Thymus (tissue), 14 donors: ENCODE measurements at places on chromosomes 4 and X. TPM values are rescaled to one million over a fixed set of nuclear protein-coding genes. Genes with fewer than 3 reads are reported as not detected.

Gene MRFAP1L1
- 103 TPM for polyA plus RNA-seq

Gene TMEM154
- polyA plus RNA-seq: 4.1 TPM

Gene GIMD1
- 0.07 TPM for polyA plus RNA-seq

Gene EPHA5
- polyA plus RNA-seq: 0.05 TPM

Gene GLRA2
- under 0.01 TPM for polyA plus RNA-seq

DNA sequence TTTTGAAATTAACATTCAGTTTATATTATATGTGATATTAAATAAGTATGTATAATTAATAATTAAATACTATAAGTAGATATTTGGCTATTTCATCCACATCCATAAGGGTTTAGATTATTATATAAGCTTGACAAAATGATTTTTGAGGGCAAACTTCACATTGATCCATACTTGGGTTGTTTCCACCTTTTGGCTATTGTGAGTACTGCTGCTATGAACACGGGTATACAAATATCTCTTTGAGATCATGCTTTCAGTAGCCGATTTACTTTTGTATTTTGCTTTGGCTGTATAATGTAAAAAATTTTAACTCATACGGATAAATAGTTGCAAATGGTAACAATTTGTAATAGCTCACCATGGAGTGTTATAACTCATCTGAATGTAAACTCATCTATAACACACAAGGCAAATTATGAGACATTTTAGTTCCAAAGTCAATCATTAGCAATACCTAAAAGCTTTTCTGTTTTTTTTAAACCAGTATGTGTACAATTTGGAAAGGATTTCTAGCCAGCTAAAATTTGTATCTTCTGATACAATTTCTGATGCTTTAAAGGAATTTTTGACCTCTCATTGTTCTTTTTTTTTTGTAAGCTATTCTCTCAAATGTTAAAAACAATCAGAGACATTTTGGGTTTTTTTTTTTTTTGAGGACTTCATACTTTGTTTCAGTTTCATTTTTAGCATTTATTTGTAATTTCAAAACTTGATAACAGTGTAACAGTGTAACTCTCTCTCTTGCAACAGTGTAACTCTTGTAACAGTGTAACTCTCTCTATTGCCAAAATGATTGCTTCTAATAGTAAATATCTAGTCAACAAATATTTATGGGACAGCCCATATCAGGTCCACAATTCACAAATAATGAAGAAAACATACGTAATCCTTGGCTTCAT is 51.8 kb upstream of the ARX start:
- no peak for DNase-seq

GRCh38 chr4:93825551-93826216 is 2.9 kb upstream of the ATOH1 start:
- DNase-seq: no peak

DNA sequence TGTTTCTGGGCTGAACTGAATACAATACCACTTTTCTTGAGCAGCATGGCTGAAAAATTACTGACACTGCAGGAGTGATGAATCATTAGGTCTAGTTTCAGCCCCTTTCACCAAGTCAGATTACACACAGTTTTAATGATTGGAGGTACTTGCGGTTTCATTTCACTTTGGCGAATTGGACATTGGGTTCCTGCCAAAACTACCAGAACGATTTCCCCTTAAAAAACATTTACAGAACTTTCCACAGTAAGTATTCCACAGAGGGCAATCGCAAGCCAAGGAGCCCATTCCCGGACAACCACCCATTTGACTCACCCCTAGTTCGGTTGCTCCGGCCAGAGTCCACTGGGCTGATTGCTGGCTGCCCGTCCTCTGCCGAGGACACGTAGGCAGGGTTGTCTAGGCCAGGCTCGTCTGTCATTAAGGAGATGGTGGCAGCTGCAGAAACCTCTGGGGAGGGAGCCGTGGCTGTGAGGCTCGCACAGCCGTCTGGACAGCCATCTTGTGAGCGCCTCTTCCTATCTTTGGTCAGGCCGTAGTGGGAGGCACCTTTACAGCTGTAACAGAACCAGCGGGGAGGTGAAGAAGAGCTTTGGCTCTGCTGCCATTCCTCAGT is 83.5 kb downstream of the LNX1 start:
- DNase-seq: no peak

DNA sequence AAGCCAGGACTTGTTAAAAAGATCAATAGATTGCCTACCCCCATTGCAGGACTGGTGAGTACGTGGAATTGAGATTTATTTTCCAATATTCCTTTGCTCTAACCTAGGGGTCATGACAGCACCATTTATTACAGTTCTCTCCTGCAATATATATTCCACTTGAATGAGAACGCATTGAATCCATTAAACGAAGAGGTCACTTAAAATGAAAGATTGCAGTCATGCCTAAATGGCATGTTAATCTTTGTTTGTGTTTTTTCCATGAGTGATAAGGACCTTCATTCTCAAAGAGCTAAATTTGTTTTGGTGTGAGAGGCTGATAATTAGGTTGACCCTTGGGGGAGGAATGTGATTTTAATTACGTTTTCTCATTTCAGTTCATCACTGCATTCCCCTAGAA is 13.5 kb upstream of the LIMCH1 start:
- DNase-seq: no peak

- DNase-seq: no peak
These were observed 135.2 kb upstream of the MAMLD1 start for GRCh38 chrX:150227873-150228410.

- DNase-seq: no peak
These were observed 348.5 kb upstream of the SFRP2 start for GRCh38 chr4:154137320-154137905.

- DNase-seq: no peak
These were observed 520 bp downstream of the ACOX3 start for GRCh38 chr4:8439914-8440491.

DNA sequence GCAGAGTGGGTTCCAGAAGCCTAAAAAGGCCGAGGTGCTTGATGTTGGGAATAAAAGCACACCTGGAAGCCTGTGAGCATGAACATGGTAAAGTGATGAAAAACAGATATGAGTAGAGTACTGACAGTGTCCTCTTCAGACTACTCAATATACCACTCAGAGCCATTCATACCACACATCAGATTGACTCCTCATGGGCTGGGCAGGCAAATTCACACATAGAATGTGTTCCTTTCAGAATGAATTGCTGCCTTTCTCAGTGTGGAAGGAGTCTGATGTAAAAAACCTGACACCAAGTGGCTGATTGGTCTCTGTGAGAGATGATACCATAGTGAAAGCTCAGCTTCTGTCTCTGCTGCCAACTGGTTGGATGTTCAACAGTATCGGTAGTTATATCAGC is 442.7 kb downstream of the RAPGEF2 start:
- DNase-seq: no peak

DNA sequence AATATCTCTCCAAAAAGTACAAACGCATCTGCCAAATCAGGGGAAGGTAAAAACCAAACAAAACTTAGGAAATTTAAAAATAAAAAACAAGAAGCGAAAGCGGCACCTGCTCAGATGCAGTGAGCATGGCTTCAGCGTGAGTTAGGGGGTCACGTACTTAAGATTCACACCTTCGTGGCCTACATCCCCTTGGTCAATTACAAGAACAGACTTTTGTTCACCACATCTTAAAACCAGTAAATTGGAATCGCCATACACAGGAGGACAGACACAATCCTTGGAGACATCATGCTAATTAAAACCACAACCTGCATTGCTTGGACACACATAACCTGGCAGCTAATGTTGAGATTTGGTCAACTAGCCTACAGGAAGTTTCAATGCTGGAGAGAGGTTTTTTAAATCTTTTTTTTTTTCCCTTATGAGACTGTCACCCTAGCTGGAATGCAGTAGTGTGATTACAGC is 12.5 kb upstream of the SEL1L3 start:
- DNase-seq: no peak

DNA sequence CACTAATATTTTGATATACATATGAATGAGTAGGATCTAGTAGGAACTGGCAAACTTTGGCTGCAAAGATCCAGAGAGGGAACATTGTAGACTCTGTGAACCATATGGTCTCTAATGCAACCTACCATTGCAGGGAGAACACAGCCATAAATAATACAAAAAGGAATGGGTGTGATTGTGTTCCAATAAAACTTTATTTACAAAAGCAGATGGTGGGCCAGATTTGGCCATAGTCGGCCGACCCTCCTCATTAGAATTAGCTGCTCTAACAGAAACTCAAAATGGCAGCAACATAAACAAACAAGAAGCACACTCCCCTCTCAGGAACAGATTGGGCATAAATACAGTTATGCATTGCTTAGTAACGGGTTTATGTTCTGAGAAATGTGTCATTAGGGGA is 198.1 kb upstream of the RBPJ start:
- no peak for DNase-seq

DNA sequence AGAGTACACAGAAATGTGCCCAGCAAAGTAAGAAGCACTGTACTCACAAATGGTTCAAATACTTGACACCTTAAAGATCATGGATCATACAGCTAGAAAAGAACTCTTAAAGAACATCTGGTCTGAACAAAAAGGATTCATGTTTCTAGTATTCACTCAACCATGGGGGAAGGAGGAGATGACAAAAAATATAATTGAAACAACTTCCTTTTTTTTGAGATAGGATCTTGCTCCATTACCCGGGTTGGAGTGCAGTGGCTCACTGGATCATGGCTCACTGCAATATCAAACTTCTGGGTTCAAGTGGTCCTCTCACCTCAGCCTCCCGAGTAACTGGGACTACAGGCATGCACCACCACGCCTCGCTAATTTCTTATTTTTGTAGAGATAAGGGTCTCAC is 6.0 kb downstream of the DHX15 start:
- DNase-seq: no peak

DNA sequence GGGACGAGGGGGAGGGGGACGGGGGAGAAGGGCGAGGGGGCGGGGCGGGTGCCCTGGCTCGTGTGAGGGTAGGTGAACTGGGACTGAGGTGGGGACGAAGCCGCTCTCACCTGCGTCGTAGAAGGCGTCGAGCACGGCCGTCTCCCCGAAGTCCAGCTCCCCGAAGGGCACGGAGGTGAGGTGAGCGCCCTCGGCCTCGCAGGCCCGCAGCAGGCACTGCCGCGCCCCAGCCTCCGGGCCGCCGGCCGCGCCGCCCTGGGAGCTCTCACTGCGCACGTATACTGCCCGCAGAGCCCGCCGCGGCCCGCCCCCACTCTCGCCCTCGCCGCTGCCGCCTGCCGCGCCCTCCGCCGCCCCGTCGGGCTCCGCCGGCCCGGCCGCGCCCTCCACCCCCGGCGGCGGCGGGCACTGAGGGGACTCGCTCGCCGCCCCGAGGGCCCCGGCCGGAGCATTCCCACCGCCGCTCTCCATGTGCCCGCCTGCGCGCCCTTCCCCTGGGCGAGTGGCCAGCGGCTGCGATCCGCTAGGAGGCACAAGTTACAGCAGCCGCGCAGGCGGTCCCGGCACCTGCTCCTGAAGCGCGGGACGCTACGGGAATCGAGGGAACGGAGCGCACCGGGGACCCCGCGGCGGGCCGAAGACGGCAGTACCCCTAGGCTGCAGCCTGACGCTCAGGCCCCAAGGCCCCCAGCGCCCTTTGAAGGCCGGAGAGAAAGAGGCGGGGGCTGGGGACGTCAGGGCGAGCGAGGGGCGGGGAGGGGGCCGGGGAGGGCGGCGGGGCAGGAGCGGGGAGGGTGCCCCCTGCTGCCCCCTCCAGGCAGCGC is at the start of gene MAP3K15:
Gene MAP3K15, minus strand, starts transcription at position 718 of the 824 bp plus-strand sequence. Its CDS starts 247 bp downstream, at position 471.
- no peak for DNase-seq
